ENCODE measurements at places on chromosomes 7 and 10.

- no peak for DNase-seq
Measured at GRCh38 chr7:93894426-93894825, 3.9 kb upstream of the TFPI2 start.

DNA sequence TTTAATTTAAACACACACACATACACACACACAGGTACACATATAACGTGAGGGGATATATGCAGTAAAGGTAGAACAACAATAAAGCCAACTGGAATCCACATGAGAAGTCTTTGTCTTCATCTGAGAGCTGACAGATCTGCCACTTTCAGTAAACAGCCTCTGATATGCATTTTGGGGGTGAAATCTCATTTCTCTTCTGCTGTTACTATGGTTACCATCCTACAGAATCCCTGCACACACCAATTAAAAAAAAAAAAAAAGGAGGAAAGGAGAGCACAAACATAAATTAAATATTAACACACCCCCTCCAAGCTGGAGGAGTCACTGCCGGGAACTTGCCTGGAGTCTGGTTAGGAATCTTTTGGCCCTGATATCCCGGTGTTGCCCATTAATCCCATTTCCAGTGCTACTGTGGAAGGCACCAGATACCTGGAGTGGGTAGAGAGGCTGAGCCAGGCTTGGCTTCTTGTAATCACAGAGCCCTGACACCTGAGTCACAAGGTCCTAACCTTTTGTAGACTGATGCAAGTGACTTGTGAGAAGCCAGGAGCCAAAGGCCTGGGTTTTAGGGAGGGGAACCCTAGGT is 169.1 kb downstream of the LHFPL3 start:
- DNase-seq, result no peak

GRCh38 chr7:128021366-128021765 is 9.9 kb downstream of the LRRC4 start:
- DNase-seq, result no peak

DNA sequence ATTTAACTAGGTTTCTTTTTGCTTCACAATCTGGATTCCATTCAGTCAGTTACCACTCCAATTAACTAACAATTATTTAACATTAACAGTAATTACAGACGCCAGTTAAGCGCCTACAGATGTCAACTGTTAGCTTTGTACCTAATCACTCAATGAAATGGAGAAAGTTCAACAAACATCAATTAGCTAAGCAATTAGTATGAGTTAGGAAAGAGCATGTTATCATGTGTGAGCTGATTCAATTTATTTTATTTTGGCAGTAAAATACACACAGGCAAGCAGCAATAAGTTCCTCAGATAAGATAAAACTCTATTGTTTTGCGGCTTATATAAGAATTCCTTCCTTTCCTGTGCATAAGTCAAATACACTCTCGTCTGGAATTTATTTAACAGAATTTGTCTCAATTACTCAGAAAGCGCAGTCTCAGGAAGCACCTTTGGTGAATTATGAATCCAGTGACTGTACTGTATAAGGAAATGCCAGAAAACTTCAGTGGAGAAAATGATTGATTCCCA is 427.1 kb upstream of the GALNT17 start:
- DNase-seq, result no peak

DNA sequence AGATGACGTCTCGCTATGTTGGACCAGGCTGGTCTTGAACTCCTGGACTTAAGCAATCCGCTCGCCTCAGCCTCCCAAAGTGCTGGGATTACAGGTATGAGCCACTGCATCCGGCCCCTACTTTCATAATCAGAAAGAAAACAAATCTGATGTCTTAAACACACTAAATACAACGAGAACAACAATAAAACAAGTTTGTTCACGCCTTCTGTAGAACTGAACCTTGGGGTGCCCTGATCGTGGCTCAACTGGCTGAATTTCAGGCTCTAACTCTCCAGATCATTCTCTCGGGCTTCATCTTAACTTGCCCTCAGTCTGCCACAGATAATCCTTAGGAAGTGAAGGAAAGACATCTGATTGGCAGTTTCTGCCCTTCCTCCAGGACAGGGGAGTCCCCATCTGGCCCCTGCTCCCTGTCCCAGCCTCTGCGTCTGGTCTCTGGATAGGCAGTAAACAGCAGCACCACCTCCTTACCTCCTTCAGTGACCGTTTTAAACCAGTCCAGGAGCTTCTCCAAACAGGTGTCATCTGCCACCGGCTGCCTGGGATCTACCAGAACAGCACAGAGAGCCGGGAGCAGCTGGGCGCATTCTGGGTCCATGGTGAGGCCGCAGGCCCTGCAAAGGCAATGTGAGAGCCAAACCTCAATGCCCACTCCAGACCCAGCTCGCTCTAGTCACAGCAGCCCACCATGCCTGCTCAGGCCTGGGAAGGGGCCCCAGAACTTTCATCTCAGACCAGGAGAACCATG is 1.3 kb downstream of the BRAT1 start:
- DNase-seq, result no peak

DNA sequence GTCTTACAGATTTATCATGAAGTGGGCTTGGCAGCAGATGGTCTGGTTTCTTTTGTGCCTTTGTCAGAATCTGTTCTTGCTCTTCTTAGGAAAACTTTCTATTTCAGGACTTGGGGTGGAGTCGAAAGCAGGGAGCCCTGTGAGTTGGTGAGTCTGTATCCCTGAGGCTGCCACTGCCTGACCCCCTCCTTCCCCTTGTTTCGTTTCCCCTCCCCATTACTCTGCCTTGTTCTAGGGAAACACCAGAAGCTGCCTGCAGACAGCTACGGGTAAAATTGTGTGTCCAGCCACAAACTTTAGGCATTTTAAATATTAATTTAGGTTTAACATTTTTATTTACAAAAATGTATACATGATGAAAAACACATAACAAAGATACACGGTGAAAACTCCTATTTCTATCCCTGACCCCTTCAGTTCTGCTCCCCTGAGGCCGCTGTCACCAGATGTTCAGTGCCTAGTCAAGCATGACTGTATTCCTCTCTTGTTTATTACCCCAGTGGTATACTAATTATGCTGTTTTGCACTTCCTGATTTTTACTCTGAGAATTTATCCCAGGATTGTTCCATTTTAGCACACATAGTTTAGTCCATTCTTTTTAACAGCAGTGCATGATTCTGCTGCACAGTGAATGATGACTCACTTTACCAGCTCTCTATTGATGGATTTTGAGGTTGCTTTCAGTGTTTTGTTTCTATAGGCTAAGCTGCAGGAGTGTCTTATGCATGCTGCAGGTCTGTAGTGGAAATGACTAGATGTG is 9.1 kb downstream of the TSPAN14 start:
- no peak for DNase-seq

DNA sequence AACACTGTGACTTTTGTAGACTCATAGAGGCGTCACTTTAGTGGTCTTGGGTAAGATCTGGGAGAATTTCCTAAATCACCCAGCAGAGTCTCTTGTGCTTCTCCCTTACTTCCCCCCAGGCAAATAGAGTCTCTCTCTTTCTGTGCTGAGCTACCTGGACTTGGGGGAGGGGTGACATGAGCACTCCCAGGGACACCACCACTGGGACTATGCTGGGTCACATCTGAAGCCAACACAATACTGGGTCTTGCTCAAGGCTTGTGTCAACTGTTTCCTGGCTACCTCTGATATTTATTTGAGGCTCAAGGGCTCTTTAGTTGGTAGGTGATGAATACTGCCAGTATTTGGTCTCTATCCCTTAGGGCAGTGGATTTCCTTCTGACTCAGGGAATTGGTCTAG is 214.6 kb upstream of the TPK1 start:
- no peak for DNase-seq

- no peak for DNase-seq
Measured at GRCh38 chr10:66925896-66926715, at the start of gene LRRTM3. LRRTM3 (plus strand) TSS chr10:66926036.

DNA sequence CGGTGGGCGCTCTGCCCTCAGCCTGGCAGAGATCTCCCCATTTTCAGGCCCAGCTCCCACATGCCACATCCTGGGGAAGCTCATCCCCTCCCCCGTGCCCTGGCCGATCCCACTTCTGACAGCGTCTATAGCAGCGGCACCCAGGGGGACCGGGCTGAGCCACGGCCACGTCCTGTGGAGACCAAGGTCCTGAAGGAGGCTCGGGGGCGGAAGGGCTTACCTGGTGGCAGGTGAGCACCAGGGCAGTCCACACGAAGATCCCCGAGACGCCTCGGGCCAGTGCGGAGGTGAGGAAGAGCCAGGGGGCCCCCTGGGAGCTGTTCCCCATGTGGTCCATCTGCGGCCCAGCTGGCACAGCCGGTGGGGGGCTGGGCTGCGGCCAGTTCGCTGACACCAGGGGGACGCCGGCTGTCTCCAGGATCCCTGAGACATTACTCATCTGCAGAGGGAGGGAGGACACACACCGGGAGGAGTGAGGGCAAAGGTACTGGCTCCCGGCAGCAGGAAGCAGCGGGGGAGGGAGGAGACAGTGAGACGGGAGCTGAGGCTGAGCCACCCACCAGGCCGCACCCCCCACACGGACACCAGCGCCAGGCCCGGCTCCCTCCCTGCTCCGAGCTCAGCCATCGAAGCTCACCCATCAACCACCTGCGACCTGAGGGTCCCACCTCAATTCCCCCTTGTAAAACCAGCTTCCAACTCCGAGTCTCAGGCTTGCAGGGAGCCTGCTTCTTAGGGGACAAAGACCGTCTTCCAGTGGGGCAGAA is 776 bp downstream of the TMEM184A start:
- DNase-seq, result no peak

DNA sequence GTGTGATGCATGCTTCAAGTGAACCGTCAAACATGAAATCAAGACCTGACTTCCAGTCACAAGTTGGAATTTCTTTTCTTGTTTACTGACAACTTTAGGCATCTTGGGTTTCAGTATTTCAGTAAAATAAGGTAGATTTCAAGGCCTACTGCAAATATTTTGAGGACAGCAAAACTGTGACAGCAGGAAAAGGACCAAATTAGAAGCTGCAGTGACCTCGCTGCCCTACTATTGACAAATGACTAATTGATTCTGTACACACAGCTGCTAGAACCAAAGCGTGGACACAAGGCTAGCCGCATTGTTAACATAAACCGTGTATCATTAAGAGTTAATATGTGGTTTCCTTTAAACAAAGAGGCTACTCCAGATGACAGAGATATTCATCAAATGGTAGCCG is 105.7 kb upstream of the SEC61G start:
- no peak for DNase-seq

- no peak for DNase-seq
Measured at GRCh38 chr7:102303669-102304422, 17.2 kb downstream of the SH2B2 start.

DNA sequence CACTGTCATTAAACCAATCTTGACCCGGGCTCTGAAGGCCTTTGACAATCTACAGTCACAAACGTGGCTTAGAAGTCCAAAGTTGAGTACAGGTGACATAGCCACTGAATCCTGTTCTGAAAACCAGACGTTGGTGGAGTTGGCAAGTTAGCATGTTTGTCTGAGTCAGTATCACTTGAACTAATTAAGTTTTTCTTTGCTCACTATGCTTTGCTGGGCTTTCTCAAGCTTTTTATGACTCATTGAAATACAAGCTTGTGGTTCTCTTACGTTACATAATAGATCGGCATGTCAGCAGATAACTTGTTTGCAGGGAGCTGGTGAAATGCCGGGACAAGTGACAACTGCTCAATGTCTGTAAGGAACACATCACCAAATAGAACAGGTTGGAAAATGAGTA is 53.8 kb downstream of the ARL5B start:
- no peak for DNase-seq

GRCh38 chr10:122571892-122572291 is 11.3 kb downstream of the DMBT1 start:
- no peak for DNase-seq

- DNase-seq, result no peak
Measured at GRCh38 chr10:114303556-114303955, 64.5 kb downstream of the VWA2 start.

All from left renal cortex interstitium (tissue), 4 donors.